ENCODE measurements at places on chromosomes 1 and 21.

GRCh38 chr1:87338566-87338965, 9.9 kb downstream of the LMO4 start:
- DNase-seq: no peak

- no peak for DNase-seq
Measured at GRCh38 chr1:89203166-89203565, 4.4 kb upstream of the GBP4 start.

- DNase-seq: no peak
Measured at GRCh38 chr1:53697721-53698383, 41.1 kb downstream of the GLIS1 start.

DNA sequence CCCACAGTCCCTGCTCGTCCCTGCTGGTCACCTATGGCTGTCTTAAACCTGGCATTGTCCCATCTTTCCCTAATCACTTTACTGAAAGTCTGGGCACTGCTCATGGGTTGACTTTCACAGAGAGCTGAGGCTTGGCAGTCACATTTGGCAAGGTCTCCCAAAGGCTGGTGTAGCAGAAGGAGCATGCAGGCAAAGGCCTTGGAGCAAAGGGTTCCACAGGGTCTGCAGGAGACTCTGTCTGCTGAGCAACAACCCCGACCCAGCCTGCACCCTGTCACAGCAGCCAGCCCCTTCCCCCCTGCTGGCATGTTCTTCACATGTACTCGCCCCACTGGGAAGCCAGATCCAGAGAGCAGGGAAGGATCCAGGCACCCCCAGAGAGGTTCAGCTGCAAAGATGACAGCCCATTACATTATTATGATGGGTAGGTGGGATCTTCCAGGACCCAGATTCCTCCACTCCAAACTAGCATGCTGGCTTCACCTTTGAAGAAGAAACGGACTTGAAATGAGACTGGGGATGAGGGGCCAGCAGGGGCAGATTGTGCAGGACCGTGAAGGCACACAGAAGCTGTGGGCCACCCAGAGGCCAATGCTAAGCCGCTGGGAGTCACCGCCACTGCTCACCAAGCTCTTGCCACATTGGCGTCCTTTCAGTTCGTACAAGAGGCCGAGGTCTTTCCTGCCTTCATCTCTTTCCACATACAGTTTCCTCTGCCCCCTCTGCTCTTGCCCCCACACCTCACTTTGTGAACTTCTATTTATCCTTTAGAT, 14.2 kb upstream of the TMEM125 start:
- no peak for DNase-seq

GRCh38 chr1:19750101-19750881, 49.4 kb downstream of the TMCO4 start:
- no peak for DNase-seq

DNA sequence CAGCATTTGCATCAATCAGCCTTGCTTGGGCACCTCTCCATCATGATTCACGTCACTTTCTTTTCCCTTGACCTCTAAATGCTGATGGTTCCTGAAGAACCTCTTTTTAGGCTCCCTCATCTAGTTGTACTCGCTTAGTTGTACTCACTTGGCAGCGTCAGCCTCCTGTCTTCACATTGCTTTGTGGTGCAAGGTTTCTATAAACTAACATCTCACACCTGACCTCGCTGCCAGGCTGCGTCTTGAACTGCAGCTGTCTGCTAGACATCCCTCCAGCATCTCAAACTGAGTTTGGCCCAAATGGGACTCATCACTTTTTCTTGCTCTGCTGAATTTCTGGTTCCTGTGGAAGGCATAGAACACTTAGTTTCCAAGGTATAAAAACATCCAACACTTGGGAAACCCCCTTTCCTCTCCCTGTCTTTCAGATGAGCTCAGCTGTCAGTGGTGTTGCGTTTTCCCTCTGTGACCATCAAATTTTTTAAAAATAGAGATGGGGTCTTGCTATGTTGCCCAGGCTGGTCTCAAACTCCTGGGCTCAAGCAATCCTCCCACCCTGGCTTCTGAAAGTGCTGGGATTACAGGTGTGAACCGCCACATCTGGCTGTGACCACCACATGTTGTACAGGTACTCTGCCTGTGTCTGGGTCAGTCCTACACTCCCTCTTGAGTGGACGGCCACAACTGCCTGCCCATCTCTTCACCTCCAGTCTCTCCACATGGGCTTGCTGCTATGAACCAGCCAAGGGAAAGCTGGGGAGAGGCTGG, 66.9 kb downstream of the SYT6 start:
- no peak for DNase-seq

GRCh38 chr1:159556931-159557369, 21.1 kb upstream of the OR10J5 start:
- DNase-seq: no peak

DNA sequence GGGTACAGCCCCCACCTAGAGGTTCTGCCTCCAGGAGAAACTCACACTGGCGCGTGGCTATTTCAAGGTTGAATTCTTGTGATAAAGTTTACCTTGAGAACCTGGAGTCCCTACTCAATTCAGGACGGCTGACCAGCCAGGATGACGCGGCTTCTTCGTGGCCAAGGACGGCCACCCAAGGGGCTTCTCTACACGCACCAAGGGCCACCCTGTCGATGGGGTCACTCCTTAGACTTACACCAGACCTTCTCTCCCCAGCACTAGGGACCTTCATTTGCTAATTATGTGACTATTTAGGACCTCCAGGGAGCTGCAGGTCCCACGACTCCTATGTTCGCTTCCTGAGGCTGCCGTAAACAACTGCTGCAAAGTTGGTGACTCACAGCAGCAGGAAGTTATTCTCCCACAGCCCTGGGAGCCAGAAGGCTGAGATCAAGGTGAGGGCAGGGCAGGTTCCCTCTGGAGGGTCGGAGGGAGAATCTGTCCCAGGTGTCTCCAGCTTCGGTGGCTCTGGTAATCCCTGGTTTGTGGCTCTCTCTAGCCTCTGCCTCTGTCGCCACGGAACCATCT, 135.9 kb downstream of the NPHP4 start:
- DNase-seq: no peak
